ENCODE measurements at places on chromosomes 12 and 14. TPM values are rescaled to one million over a fixed set of nuclear protein-coding genes. Genes with fewer than 3 reads are reported as not detected.

CAPS2 gene
- 8.9 TPM for total RNA-seq

TOX4 gene
- total RNA-seq = 38.2 TPM

NRXN3 gene
- total RNA-seq = 2.9 TPM

ADCY4 gene
- total RNA-seq = 16.7 TPM

HECTD1 gene
- total RNA-seq = 332 TPM

CAMKK2 gene
- total RNA-seq = 16.8 TPM

RD3L gene
- not detected for total RNA-seq

SERPINA10 gene
- total RNA-seq = not detected

CCDC198 gene
- not detected for total RNA-seq

TMEM132C gene
- 8.7 TPM for total RNA-seq

COX14 gene
- total RNA-seq = 76.0 TPM

PRKD1 gene
- 19.2 TPM for total RNA-seq

SLC10A1 gene
- total RNA-seq = not detected

SLC6A15 gene
- 7.9 TPM for total RNA-seq

FAM222A gene
- 3.1 TPM for total RNA-seq

LMNTD1 gene
- not detected for total RNA-seq

KRT85 gene
- not detected for total RNA-seq

CD69 gene
- total RNA-seq = 4.6 TPM

STYX gene
- total RNA-seq = 28.2 TPM

PIANP gene
- total RNA-seq = 1.6 TPM

VEZT gene
- 154 TPM for total RNA-seq

PLA2G1B gene
- total RNA-seq = not detected

KCNK10 gene
- 0.92 TPM for total RNA-seq

FAM90A1 gene
- total RNA-seq = not detected

ANKRD33 gene
- not detected for total RNA-seq

SIX6 gene
- total RNA-seq = not detected

PPP4R4 gene
- total RNA-seq = 0.82 TPM

NEUROD4 gene
- total RNA-seq = not detected

LHX5 gene
- total RNA-seq = not detected

TNS2 gene
- 44.4 TPM for total RNA-seq

NTS gene
- 2.2 TPM for total RNA-seq

YEATS4 gene
- total RNA-seq = 11.1 TPM

PRB2 gene
- not detected for total RNA-seq

PAPLN gene
- total RNA-seq = 7.3 TPM

SERPINA5 gene
- not detected for total RNA-seq

ASCL1 gene
- total RNA-seq = not detected

SMIM41 gene
- total RNA-seq = 0.82 TPM

CCDC92 gene
- total RNA-seq = 5.5 TPM

B4GALNT3 gene
- 14.0 TPM for total RNA-seq

SYT1 gene
- 1.6 TPM for total RNA-seq

TBX3 gene
- 55.1 TPM for total RNA-seq

VRTN gene
- not detected for total RNA-seq

KRT5 gene
- 1,219 TPM for total RNA-seq

JPH4 gene
- total RNA-seq = 1.1 TPM

ELK3 gene
- 34.3 TPM for total RNA-seq

STON2 gene
- 91.2 TPM for total RNA-seq

TPI1 gene
- 1,153 TPM for total RNA-seq

RAN gene
- total RNA-seq = 195 TPM

TMEM119 gene
- 42.0 TPM for total RNA-seq

ABCD4 gene
- 29.0 TPM for total RNA-seq

C1S gene
- total RNA-seq = 87.7 TPM

DPPA3 gene
- not detected for total RNA-seq

MYF5 gene
- 48.5 TPM for total RNA-seq

SP1 gene
- 53.1 TPM for total RNA-seq

Data from tongue (tissue), 3 donors.